H9 (cell line): ENCODE measurements at places on chromosomes 4 and X.

- DNase-seq, result no peak
- no peak overlapping the region for H3K27ac ChIP-seq
- H3K4me1 ChIP-seq, result no peaks in the 10 kb centered on the region
- no peaks in the 10 kb centered on the region for H3K36me3 ChIP-seq
These were observed 52.1 kb upstream of the NDST4 start for GRCh38 chr4:115165503-115165902.

DNA sequence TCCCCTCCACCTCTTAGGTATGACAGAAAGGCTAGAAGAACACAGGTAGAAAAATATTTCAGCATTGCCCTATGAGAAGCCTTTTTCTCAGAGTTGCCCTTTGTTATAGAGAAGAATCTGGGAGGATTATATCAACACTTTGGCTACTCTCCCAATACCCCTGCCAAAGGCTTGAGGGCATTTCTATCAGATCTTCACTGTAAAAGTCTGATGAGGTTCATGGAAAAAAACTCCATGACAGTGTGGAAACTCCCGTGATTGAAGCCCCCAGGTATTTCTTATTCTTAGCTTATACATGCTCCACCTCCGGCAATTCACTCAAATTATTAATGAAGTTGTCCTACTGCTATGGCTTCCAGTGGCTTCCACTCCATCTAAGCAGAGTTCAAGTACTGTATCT, 753.6 kb downstream of the CENPC start:
- H3K36me3 ChIP-seq, result no peaks in the 10 kb centered on the region
- no peaks in the 10 kb centered on the region for H3K4me1 ChIP-seq
- no peak overlapping the region for H3K27ac ChIP-seq
- no peak overlapping the region for H3K4me3 ChIP-seq
- no peak for DNase-seq
- no peaks in the 10 kb centered on the region for H3K27me3 ChIP-seq

- H3K4me1 ChIP-seq, result 0 out of 2 replicates have a peak, but pooled peaks cover 2% of the 10 kb centered on the region
- no peaks in the 10 kb centered on the region for H3K27me3 ChIP-seq
- H3K4me3 ChIP-seq, result peak overlapping the region; percentile 55
- no peak overlapping the region for H3K27ac ChIP-seq
- H3K36me3 ChIP-seq, result no peaks in the 10 kb centered on the region
- DNase-seq, result peak; percentile 84
These were observed 42.0 kb downstream of the LGI2 start for GRCh38 chr4:24988776-24989175.

DNA sequence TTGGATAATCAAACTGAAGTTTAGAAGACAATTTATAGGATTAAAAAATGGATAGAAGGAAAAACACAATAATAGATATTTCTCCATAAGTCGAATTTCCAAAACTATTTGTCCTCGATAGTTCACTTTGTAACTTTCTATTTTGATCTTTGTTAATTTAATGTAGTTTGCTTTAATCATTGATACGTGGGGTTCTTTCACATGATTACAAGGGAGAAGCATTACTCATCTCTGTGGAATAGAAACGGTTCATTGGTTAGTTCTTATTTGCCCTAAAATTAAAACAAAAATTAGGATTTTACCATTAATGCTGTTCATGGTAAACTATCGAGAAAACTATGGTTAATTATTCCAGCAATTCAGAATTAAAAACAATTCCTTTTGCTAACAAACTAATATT, 2.1 kb downstream of the TET2 start:
- no peaks in the 10 kb centered on the region for H3K4me1 ChIP-seq
- peaks cover 33% of the 10 kb centered on the region for H3K27me3 ChIP-seq
- DNase-seq, result no peak
- H3K36me3 ChIP-seq, result no peaks in the 10 kb centered on the region

DNA sequence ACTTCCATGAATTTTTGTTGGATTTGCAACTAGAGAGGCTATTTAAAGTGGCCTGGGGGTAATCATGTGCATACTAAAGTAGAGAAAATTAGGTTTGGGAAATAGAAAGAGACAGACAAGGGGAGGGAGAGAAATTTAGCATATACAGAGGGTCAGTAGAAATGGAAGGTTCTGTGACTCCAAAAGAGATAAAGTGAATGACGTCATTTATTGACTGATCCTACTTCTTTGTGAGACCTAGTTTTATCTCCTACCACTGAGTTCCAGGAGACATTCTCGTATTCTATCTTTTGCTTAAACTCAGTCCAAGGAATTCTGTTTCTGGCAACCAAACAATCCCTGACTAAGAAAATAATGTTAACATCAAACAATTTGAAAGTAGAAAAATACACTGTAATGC, 42.4 kb upstream of the FREM3 start:
- no peak overlapping the region for H3K27ac ChIP-seq
- H3K36me3 ChIP-seq, result no peaks in the 10 kb centered on the region
- no peak overlapping the region for H3K4me3 ChIP-seq
- no peaks in the 10 kb centered on the region for H3K27me3 ChIP-seq

- no peak overlapping the region for H3K27ac ChIP-seq
- no peaks in the 10 kb centered on the region; the same call in 1 of the 2 replicates for H3K27me3 ChIP-seq
- DNase-seq, result no peak
- 0 out of 2 replicates have a peak, but pooled peaks cover 3% of the 10 kb centered on the region for H3K4me1 ChIP-seq
- H3K4me3 ChIP-seq, result peak overlapping the region; percentile 87
- H3K36me3 ChIP-seq, result no peaks in the 10 kb centered on the region
These were observed 213 bp downstream of the NFKB1 start for GRCh38 chr4:102501447-102501696.

DNA sequence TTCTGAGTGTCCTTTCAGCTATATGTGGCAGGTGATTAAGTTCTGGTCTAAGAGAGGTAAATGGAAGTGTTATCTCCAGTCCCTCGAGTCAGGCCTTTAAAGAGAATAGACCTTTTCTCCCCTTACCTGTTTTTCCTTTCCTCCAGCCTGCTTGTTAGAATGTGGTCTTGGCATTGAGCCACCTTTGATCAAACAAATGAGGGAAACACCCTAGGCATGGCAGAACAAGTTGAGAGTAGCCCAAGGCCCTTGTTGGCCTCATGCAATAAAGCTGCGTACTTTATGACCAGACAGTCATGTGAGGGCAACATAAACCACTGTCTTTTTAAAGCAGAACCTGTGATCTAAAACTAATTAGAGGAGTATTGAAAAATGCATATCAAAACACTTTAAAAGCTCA, 13.2 kb upstream of the IL13RA2 start:
- no peak overlapping the region for H3K27ac ChIP-seq
- no peak for DNase-seq
- no peak overlapping the region for H3K4me3 ChIP-seq
- no peaks in the 10 kb centered on the region for H3K36me3 ChIP-seq
- H3K4me1 ChIP-seq, result no peaks in the 10 kb centered on the region

GRCh38 chr4:121344098-121344497, 36.7 kb downstream of the QRFPR start:
- no peaks in the 10 kb centered on the region for H3K27me3 ChIP-seq
- H3K4me3 ChIP-seq, result no peak overlapping the region
- H3K27ac ChIP-seq, result no peak overlapping the region
- no peaks in the 10 kb centered on the region for H3K36me3 ChIP-seq
- DNase-seq, result no peak

DNA sequence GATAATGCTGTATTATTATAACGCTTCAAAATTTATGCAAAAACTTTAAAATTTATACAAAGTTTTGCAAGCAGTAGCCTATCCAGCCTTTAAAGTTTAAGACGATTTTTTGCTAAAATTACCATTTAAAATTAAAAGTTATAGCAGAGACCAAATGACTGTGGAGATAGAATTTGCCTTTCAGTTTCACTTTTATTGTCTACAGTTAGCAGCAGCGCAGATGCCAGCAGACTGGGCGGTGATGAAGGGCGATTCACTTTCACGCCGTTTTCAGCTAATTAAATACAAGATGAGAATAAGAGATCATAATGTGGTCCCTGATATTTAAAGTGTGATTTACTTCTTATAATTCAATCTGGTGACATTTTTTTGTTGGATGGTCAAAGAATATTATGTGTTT, 1381.5 kb upstream of the ADGRL3 start:
- no peak overlapping the region for H3K27ac ChIP-seq
- H3K36me3 ChIP-seq, result no peaks in the 10 kb centered on the region

- H3K36me3 ChIP-seq, result no peaks in the 10 kb centered on the region
- H3K27me3 ChIP-seq, result no peaks in the 10 kb centered on the region
- no peak overlapping the region for H3K27ac ChIP-seq
These were observed 34.2 kb downstream of the COX7B2 start for GRCh38 chr4:46874811-46875210.

DNA sequence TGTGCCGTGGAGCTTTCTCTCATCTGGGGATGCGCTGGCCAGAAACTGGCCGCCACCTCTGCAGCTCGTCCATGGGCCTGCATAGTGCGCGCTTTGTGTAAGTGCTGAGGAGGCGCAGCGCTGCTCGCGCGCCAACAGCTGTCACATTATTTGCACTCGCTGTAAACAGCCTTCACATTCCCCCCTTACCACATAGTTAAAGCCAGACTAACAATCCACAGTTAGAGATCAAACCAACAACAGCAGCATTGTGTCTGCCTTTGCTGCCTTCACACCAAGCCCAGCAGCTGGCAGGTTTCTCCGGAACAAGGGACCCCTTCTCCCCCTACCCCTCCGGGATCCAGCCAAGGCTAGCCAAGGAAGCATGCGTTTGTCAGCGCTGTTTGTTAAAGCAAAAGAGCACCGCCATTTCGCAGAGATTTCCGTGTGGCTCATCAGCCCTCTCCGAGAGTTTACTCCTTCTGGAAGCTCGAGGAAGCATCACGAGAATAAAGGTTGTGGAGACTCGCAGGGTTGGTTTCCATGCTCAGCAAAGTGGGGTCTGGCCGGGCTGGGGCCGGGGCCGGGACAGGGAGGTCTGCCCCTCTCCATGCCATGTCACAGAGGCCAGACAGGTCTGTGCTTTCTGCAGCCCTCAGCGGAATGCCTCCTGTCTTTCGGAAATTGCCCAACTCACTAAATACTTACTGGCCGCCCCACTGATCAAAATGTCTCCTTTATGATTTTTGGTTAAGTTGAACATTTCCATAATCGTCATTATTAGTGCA, 11.0 kb downstream of the BCOR start:
- peaks cover 49% of the 10 kb centered on the region for H3K27me3 ChIP-seq
- H3K4me3 ChIP-seq, result peak overlapping the region; percentile 6; the same call in 1 of the 2 replicates
- H3K36me3 ChIP-seq, result peaks cover 41% of the 10 kb centered on the region

DNA sequence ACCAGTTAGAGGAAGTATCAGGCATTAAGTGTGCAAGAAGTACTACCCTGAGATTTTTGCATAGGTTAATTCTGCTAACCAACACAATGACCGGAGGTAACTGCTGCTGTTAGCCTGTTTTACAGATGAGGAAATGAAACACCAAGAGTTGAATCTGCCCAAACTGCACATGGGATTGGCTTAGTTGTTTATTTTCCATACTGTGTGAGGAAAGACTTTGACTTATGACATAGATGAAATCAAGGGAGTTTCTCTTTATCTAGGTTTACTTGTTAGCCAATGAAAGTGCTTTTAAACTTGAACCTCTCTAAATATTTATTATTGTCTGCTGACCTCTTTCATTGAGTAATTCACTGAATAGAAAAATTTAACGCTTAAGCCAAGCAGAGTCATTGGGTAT, 10.3 kb downstream of the GUCY1B1 start:
- H3K36me3 ChIP-seq, result no peaks in the 10 kb centered on the region
- no peaks in the 10 kb centered on the region for H3K27me3 ChIP-seq
- DNase-seq, result no peak
- H3K4me3 ChIP-seq, result no peak overlapping the region

GRCh38 chr4:83618431-83618830, 82.5 kb downstream of the GPAT3 start:
- H3K36me3 ChIP-seq, result peaks cover 22% of the 10 kb centered on the region
- DNase-seq, result no peak
- no peak overlapping the region for H3K27ac ChIP-seq
- no peak overlapping the region for H3K4me3 ChIP-seq
- no peaks in the 10 kb centered on the region for H3K27me3 ChIP-seq

DNA sequence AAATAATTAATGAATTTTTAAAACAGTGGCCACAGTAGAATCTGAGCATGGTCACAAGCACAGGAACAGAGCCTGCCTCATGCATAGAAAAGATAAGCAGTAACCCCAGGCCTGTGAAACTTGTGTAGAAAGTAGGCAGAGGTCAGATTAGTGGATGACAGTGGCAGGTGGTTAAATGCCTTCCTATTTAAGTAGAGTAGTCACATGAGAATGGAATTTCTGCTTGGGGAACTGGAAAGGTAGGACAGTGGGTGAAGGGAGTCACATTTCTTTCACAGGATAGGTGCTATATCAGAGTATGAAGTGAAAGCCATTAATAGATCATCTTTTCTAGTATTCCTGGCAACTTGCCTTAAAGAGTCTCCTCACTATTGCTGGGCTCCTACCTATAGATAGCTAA, 34.9 kb upstream of the ASB12 start:
- H3K4me3 ChIP-seq, result no peak overlapping the region
- no peaks in the 10 kb centered on the region for H3K27me3 ChIP-seq
- no peaks in the 10 kb centered on the region; the same call in none of the 2 replicates for H3K36me3 ChIP-seq
- H3K27ac ChIP-seq, result no peak overlapping the region
- no peaks in the 10 kb centered on the region for H3K4me1 ChIP-seq

DNA sequence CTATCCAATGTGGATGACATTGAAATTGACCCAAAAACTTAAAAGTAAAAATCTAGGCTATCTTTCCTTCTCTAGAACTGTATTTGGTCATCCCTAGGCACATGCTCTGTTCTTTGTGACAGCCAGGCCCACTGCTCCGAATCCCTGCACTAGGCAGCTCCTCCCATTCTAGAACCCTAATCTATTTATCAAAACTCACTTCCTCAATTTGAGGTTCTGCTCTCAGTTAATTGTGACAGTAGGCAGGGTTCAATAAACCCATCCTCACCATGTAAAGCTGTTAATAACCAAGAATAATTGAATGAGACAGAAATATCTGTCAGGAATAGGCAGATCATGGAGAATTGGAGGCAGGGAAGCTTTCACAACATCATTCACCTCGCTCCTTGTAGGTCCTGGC, 51.9 kb upstream of the IRF2 start:
- no peak overlapping the region for H3K27ac ChIP-seq
- H3K4me3 ChIP-seq, result no peak overlapping the region
- no peaks in the 10 kb centered on the region; the same call in 1 of the 3 replicates for H3K36me3 ChIP-seq
- no peaks in the 10 kb centered on the region for H3K27me3 ChIP-seq
- no peak for DNase-seq

- DNase-seq, result no peak
- no peaks in the 10 kb centered on the region for H3K36me3 ChIP-seq
- H3K4me3 ChIP-seq, result no peak overlapping the region
- no peaks in the 10 kb centered on the region for H3K4me1 ChIP-seq
- no peak overlapping the region for H3K27ac ChIP-seq
These were observed 120.5 kb upstream of the WDR1 start for GRCh38 chr4:10237131-10237530.

GRCh38 chr4:112451831-112452230, 64.1 kb downstream of the NEUROG2 start:
- H3K27me3 ChIP-seq, result no peaks in the 10 kb centered on the region
- H3K4me3 ChIP-seq, result no peak overlapping the region
- DNase-seq, result no peak
- H3K27ac ChIP-seq, result no peak overlapping the region
- H3K4me1 ChIP-seq, result peaks cover 5% of the 10 kb centered on the region; the same call in 1 of the 2 replicates

GRCh38 chr4:100130491-100130890, 59.8 kb downstream of the DDIT4L start:
- H3K27ac ChIP-seq, result no peak overlapping the region
- no peaks in the 10 kb centered on the region for H3K27me3 ChIP-seq
- DNase-seq, result no peak
